ENCODE measurements at places on chromosomes 16 and 17.
A peak's percentile ranks its signal among the peaks of the same experiment; 100 is the strongest.

DNA sequence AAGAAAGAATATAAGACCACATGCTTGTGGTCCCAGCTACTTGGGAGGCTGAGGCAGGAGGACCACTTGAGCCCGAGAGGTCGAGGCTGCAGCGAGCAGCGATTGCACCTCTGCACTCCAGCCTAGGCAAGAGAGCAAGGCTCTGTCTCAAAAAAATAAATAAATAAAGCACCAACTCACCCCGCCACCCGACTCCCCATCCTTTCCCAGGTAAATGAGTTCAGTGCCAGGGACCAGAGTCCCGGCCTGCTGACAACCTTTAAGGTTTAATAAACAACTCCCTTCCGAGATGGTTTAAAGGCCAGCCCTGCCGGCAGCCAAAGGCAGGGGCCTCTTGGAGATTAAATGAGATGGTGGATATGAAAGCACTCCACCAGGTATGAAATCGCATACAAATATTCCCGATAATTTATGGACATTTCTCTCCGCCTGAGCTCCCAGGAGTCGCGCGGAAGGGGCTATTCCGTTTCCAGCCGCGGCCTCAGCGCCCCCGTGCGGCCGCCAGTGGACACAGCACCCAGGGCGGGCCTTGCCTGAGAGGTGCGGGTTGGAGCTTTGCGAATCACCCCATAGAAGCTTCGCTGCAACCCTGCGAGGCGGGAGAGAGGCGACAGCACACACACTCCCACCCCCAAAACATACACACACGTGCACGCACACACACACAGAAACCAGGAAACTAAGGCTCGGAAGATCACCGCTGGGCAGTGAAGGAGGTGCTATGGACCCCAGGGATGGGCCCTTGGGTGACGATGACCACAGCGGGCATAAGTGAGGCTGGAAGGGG lies 4.0 kb upstream of the RPL38 start:
- peaks cover 12% of the 10 kb centered on the region for H3K4me1 ChIP-seq
- no peaks in the 10 kb centered on the region for H3K36me3 ChIP-seq
- no peak overlapping the region for H3K27ac ChIP-seq
- H3K27me3 ChIP-seq: no peaks in the 10 kb centered on the region
- H3K4me3 ChIP-seq: no peak overlapping the region
- peak; percentile 54 for DNase-seq

DNA sequence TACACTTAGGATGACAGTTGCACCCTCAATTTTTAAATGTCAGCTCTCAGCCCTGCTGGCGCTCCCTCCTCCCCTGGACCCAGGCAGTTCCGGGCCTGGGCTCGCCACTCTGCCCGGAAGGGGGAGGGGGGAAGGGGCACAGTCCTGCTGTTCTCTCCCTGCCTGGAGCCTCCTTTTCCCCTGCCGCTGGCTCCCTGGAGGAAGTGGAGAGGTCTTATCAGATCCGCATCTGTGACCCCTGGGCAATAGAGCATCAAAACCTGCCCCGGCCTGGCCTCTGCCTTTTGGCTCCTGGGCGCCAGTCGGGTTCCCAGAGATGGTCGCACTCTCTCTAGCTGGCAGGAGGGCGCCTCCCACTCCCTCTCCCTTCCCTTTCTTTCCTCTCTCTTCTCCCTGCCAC lies 149.3 kb downstream of the IRF8 start:
- H3K36me3 ChIP-seq: no peaks in the 10 kb centered on the region
- peaks cover 5% of the 10 kb centered on the region for H3K4me1 ChIP-seq
- no peak overlapping the region for H3K4me3 ChIP-seq
- no peak overlapping the region for H3K27ac ChIP-seq
- no peaks in the 10 kb centered on the region for H3K27me3 ChIP-seq

- no peak for DNase-seq
- no peaks in the 10 kb centered on the region for H3K4me1 ChIP-seq
- H3K27ac ChIP-seq: no peak overlapping the region
- no peaks in the 10 kb centered on the region for H3K27me3 ChIP-seq
- no peak overlapping the region for H3K4me3 ChIP-seq
Observed at GRCh38 chr16:88069397-88070168, 118.3 kb downstream of the BANP start.

DNA sequence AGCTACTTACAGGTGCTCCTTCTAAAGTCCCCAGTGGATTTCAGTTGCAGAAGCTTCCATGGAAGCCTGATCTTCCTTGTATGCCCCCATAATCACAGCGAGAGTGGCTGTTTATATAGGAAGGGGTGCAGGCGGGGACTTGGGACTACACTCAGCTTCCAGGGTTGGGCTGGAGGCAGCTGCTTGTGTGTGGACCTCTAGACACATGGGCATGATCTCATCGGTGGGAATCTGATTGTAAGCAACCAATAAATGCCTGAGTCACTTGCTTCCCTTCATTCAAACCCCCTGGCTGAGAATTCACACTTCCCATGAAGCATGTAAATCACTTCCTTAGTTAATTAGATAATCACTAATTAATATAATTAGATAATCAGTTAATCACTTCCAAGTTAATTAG lies 1.0 kb upstream of the KRT20 start:
- no peak overlapping the region for H3K27ac ChIP-seq
- H3K36me3 ChIP-seq: no peaks in the 10 kb centered on the region
- no peak for DNase-seq
- peaks cover 16% of the 10 kb centered on the region for H3K27me3 ChIP-seq
- no peak overlapping the region for H3K4me3 ChIP-seq

- H3K4me1 ChIP-seq: peaks cover 5% of the 10 kb centered on the region
- H3K4me3 ChIP-seq: no peak overlapping the region
- no peaks in the 10 kb centered on the region for H3K27me3 ChIP-seq
- H3K27ac ChIP-seq: no peak overlapping the region
- no peak for DNase-seq
- H3K36me3 ChIP-seq: peaks cover 50% of the 10 kb centered on the region
Observed at GRCh38 chr16:8928467-8928957, 35.2 kb downstream of the USP7 start.

DNA sequence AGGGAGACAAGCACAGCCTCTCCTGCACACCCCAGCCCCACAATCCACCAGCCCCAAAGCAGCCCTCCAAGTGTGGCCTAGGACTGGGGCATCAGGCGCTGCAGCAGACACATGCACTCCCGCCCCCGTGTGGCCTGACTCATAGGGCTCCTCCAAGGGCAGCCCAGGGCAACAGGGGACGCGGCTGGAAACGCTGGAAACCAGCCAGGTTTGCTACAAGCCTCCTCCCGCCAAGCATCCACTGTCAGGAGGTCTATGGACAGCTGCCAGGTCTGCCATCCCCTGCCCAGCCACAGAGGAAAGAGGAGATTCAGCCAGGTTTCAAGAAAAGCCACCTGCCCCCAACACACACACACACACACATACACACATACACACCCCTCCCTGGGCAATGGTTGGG lies 25.8 kb downstream of the SRCIN1 start:
- peaks cover 32% of the 10 kb centered on the region for H3K27me3 ChIP-seq
- H3K4me3 ChIP-seq: no peak overlapping the region
- H3K4me1 ChIP-seq: peaks cover 18% of the 10 kb centered on the region
- H3K36me3 ChIP-seq: no peaks in the 10 kb centered on the region
- H3K27ac ChIP-seq: no peak overlapping the region
- no peak for DNase-seq

- no peak for DNase-seq
- no peaks in the 10 kb centered on the region for H3K36me3 ChIP-seq
- H3K27ac ChIP-seq: no peak overlapping the region
- H3K4me3 ChIP-seq: no peak overlapping the region
- H3K27me3 ChIP-seq: peaks cover 10% of the 10 kb centered on the region
- H3K4me1 ChIP-seq: no peaks in the 10 kb centered on the region
Observed at GRCh38 chr17:15269087-15269779, 4.1 kb upstream of the PMP22 start.

DNA sequence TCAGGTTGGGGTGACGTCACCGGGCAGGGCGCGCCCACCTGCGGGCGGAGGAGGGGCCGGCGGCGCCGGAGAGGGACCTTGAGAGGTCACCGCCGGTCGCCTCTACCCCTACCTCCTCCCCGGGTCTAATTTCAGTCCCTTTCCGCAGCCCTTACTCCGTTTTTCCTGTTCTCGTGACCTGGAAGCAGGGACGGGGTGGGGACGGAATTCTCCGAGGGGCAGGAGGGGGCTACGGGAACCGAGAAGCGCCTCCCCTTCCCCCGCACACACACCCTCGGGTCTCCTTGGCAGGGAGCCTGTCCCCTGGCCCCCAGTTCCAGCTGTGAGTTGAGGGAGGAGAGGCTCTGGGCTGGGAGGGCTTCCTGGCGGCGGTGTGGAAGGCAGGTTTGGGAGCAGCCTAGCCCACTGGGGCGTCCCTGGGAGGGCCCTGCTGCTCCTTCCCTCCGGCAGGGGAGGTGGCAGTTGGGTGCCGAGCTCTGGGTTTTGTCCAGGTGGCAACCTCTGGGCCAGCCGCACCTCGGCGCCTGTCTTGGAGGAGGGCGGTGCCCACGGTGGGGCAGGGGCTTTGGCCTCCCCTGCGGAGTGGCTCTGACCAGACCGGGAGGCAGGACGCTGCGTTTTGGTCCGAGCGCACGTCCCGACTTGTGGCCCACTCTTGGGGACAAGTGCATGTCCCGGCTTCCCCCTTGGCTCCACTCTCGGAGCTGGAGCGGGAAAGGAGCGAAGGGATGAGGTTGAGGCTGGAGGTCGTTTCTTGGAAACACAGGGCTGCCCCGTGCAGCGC lies 773 bp downstream of the SYNGR3 start:
- H3K4me3 ChIP-seq: peak overlapping the region; percentile 48
- peak; percentile 39 for DNase-seq
- no peaks in the 10 kb centered on the region for H3K36me3 ChIP-seq
- peaks cover 20% of the 10 kb centered on the region for H3K4me1 ChIP-seq
- H3K27me3 ChIP-seq: peaks cover 6% of the 10 kb centered on the region

- no peak for DNase-seq
- H3K4me1 ChIP-seq: peaks cover 32% of the 10 kb centered on the region
- H3K27ac ChIP-seq: no peak overlapping the region
Observed at GRCh38 chr17:17844500-17844899, 7.7 kb upstream of the SREBF1 start.

DNA sequence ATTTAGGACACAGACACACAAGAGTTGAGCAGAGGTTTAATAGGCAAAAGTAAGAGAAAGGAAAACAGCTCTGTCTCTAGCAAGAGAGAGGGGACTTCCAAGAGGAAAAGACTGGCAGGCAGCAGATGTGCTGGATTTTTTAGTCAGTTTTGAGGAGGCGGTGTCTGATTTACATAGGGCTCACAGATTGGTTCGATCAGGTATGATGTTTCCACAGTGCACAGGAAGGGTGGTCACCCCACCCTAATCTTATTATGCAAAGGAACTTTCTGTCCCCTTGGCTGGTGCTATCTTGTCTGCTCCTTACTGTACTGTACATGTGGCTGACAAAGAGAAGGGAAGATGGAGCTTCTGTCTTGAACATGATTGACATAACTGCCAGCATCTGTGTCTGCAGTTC lies 25.3 kb downstream of the BFAR start:
- peaks cover 54% of the 10 kb centered on the region for H3K36me3 ChIP-seq
- peaks cover 4% of the 10 kb centered on the region for H3K4me1 ChIP-seq
- no peak overlapping the region for H3K4me3 ChIP-seq
- DNase-seq: peak; percentile 6
- no peaks in the 10 kb centered on the region for H3K27me3 ChIP-seq
- H3K27ac ChIP-seq: no peak overlapping the region

DNA sequence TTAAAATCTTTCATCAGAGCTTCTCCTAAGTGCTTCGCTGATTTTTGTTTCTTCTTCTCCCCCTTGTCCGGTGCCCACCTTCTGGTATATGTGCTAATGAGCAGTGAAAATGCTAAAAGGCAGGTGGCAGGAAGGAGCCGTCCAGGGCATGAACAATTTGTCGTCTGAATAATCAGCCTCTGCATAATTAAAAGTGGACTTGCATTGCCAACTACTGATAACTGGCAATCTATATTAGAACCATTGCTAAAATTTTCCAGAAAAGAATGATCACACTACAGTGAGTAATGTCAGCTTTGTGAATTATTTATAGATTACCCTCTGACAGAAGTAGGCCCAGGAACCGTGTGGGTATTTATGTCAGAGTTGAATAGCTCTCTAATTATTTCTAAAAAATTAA lies 28.1 kb downstream of the SERPINF1 start:
- H3K27me3 ChIP-seq: no peaks in the 10 kb centered on the region
- no peaks in the 10 kb centered on the region for H3K4me1 ChIP-seq
- DNase-seq: no peak
- H3K36me3 ChIP-seq: peaks cover 28% of the 10 kb centered on the region
- no peak overlapping the region for H3K27ac ChIP-seq

DNA sequence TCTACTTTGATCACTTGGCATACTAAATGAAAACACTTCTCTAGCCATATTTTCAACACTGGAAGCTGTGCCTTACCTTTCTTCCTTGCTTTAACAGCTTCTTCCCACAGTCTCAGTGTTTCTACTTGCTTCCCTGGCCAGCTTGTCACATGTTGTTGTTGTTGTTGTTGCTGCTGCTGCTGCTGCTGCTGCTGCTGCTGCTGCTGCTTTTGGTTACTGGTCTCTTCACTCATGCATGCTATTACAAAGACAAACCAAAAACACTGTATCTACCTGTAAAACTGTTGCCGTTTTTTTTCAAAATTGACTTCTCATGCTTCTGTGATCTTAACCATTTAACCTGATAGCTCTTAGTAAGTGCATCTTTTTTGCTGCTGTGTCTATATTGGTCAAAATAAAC lies 9.0 kb downstream of the VEZF1 start:
- H3K27me3 ChIP-seq: no peaks in the 10 kb centered on the region
- peaks cover 81% of the 10 kb centered on the region for H3K36me3 ChIP-seq
- H3K4me1 ChIP-seq: peaks cover 27% of the 10 kb centered on the region
- H3K27ac ChIP-seq: no peak overlapping the region

DNA sequence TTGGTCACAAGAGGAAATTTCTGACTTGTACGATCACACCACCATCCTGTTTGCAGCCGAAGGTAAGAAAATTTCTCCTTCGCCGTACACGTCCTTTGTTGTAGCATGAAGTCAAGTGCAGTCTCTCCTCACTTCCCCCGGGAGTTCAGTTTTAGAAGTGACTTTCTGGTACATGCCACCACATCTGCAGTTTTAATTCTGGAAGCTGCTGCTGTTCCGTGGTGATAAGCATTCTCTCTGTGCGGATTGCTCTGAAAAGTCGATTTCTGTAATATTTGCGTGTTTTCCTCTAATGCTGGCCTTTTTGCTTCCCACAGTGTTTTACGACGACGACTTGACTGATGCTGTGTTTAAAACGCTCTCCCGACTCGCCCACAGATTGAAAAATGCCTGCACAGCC lies 20.6 kb downstream of the METTL22 start:
- no peaks in the 10 kb centered on the region for H3K4me1 ChIP-seq
- no peaks in the 10 kb centered on the region for H3K27me3 ChIP-seq
- no peak overlapping the region for H3K4me3 ChIP-seq
